ENCODE measurements at places on chromosomes 13 and 19.

DNA sequence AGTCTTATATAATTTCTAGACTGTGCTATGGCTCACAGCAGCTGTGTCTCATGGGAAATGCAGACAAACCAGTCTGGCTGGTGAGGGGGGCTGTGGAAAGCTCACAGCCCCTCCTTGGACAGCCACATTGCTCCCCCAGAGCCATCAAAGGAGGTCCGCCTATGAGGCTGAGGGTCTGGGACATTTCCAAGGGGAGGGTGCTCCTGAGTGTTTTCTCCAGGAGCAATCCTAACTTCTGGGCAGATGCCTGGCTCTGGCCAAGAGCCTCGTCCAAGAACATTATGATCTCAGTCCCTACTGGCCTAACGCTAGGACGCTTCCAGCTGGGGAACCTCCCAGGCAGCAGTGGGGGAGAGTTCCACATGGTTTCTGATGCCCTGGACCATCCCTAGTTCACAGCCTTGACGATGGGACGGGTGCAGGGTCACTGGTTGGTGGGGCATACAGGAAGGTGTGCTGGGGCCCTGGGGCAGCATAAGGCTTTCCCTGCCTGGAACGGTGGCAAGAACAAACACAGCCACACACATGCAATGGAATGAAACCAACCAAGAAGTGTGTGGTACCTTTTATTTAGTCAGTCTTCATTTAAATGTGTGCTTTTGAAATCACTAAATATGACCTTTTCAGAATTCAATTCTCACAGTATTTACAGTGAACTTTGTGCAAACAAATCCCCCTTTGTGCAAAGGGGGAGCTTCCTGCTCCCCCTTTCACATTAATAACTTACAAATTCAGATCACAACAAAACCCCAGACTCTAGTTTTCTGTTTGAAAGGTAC lies 60.6 kb downstream of the CDADC1 start:
- DNase-seq: no peak

GRCh38 chr19:49362048-49362928 lies at the start of gene TEAD2:
Gene TEAD2, minus strand, starts transcription at chr19:49362416. Its CDS starts 2,341 bp downstream, at chr19:49360075.
- no peak for DNase-seq

- DNase-seq: no peak
Measured at GRCh38 chr19:10712754-10713153, 5.1 kb upstream of the DNM2 start.

DNA sequence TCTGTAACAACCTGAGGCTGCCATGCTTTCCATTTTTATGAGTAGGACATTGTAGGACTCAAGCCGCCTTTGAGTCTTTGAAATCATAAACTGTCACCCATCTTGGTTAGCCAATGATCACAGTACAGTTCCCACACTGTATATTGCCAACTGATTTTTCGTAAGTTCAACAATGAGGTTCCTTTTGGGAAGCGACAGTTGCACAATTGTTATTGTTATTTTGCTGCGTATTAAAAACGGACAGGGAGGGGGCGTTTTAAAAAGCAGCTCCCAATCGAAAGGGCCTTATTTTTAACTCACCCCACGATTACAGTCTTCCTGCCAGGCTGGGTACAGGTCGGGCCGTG lies 601 bp downstream of the SLC46A3 start:
- DNase-seq: no peak

DNA sequence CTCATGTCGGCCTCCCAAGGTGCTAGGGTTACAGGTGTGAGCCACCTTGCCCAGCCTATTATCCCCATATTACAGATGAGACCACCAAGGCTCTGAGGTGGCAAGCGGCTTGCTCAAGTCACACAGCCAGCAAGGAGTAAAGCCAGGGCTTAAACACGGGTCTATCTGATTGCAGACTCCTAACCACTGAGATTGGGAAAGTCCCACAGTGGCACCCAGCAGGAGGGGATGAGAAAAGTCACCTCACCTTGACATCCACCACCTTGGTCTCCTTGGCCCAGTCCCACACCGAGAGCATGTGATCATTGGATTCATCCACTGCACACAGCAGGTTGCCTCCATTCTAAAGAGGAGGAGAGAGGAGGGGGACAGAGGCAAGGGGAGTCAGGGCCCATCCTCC lies 9.5 kb downstream of the EML2 start:
- no peak for DNase-seq

DNA sequence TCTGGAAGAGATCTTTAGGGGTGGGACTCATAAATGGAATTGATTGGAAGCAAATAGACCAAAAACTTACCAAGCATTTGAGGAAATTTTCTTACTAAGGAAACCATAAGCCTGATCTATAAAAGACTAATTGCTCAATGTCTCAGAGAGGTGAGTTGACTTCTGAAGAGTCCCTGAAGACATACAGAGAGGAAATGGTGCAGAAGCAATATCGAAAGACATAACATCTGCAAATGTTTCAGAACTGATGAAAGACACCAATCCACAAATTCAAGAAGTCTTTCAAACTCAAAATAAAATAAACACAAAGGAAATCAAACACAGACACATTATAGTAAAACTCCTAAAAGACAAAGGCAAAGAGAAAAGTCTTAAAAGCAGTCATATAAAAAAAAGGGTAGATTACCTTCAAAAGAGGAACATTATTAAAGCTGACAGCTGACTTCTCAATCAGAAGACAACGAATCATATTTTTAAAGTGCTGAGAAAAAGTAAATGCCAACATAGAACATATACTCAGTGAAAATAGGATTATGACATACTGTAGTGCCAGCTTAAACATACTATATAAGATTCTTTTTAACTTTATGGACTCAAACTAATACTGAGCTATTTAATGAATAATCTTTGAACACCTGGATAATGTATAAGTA lies 45.4 kb upstream of the CALM3 start:
- DNase-seq: no peak

GRCh38 chr19:7560255-7560654 lies 24.7 kb downstream of the PNPLA6 start:
- DNase-seq: no peak

DNA sequence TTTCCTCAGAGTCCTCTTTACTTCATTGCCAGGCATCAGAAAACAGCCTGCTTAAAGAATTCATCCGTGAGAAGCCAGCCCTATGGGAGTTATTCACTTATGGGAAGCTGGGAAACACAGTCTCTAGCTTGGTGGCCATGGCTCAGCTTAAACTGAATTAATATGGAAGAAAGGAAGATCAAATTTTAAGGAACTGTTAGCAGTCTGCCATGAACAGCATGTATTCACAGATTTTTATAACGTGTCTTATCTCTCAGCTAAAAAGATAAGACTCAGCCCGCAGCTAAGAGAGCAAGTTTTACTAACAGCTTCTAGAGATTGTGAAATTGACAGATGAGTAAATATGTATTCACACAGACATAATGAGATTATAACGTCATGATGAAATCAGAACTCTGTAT lies 253.7 kb upstream of the RXFP2 start:
- DNase-seq: no peak

GRCh38 chr19:30088567-30088966 lies 146.5 kb downstream of the URI1 start:
- DNase-seq: no peak

DNA sequence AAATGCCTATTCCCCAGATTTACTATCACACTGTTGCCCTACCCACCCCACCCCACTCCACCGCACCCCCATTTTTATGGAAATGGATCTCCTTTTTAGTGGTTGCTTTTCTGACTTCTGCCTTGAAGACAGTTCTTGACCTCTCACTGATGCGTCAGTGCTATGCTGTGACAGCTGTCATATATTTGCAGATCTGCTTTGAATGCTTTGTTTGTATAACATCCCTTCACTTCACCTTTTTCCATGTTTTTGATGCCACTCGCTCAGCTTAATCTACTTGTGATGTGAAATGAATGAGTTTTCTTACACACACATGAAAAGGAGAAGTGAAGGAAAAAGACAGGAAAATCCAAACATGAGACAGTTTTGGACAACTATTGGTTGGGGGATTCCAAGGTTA lies 731.0 kb downstream of the SLITRK6 start:
- DNase-seq: no peak

DNA sequence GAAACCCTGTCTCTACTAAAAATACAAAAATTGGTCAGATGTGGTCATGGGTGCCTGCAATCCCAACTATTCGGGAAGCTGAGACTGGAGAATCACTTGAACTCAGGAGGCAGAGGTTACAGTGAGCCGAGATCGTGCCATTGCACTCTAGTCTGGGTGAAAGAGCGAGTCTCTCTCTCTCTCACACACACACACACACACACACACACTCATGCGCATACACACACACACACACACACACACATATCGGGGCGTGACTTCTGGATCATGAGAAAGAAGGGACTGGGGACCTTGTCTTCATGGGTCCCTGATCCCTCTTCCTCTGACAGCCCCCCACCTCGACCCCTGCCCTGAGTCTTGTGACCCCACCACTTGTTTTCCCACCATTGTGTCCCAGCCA lies 11.8 kb upstream of the SDHAF1 start:
- no peak for DNase-seq

- no peak for DNase-seq
Measured at GRCh38 chr13:31731921-31732320, 7.4 kb upstream of the RXFP2 start.

- DNase-seq: no peak
Measured at GRCh38 chr13:77745784-77746183, 48.3 kb downstream of the SLAIN1 start.

DNA sequence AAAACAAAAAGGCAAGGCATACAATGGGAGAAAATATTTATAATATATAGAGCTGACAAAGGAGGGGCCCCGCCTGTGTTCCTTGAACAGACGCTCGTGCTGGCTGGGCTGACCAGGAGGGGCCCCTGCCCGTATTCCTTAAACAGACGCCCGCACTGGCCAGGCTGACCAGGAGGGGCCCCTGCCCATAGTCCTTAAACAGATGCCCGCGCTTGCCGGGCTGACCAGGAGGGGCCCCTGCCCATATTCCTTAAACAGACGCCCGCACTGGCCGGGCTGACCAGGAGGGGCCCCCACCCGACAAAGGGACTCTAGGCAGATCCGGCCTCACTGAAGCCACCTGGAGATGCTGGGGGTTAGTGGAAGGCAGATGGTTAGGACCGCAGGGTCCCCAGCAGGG lies 9.3 kb downstream of the ADPRHL1 start:
- DNase-seq: no peak

- no peak for DNase-seq
Measured at GRCh38 chr13:28872427-28873176, 52.5 kb downstream of the MTUS2 start.

- no peak for DNase-seq
Measured at GRCh38 chr13:61286148-61286745, 129.4 kb downstream of the PCDH20 start.

GRCh38 chr19:15241259-15241910 lies 9.1 kb upstream of the EPHX3 start:
- DNase-seq: no peak

GRCh38 chr13:75723901-75724300 lies 87.8 kb downstream of the LMO7 start:
- no peak for DNase-seq

- DNase-seq: peak; percentile 78
Measured at GRCh38 chr13:52194184-52194868, 34.9 kb upstream of the NEK3 start.

DNA sequence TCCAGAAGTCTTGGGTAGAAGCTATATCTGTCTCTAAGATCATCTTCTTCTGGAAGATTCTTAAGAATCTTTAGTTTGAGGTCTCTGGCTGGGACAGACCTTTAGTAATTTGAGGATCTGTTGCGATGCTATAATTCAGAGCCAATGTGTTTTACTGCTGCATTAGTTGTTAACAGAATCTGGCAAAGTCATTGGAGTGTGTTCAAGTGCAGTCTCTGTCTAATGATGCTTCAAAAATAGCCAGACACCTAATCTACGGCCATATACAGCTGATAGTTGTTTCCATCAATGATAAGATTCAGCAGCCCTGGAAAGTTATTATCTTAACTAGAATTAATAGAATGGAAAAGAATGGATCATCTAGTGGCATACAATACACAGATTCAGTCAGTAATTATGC lies 72.6 kb downstream of the CDK8 start:
- no peak for DNase-seq

- DNase-seq: no peak
Measured at GRCh38 chr19:8446061-8446709, 1.4 kb downstream of the HNRNPM start.

- no peak for DNase-seq
Measured at GRCh38 chr13:100506600-100507422, 81.8 kb downstream of the GGACT start.

DNA sequence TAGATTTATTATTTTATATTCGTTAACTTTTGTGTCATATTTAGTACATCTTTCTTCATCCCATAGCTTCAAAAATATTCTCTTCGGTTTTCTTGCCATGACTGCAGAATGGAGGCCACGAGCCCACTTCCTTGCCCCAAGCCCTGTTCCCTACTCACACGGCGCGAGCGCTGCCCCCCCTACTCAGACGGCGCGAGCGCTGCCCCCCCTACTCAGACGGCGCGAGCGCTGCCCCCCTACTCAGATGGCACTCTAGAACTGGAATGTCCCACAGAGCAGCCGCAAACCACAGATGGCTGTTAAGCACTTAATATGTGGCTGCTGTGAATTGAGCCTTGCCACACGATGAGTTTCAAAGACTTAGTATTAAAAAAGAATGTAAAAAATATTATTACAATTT lies 102.2 kb upstream of the PEG3 start:
- no peak for DNase-seq

DNA sequence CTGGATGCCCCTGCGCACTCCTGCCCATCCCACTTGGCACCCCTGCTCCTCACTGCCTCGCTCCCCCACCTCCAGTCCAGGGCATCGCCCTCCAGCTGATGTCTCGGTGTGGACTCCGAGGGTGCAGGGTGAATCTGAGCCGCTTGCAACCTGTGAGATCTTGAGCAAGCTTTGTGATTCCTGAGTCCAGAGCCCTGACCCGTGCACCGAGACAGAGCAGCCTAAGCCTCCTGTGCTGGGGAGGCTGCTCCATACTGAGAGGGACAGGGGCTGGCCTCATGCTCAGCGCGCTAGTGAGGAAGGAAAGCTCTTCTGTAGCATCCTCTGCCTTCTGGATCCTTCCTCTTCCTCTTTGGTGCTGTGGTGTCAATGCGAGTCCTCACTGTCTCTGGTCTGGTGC lies 116.0 kb downstream of the TEX29 start:
- DNase-seq: no peak

GRCh38 chr13:30346153-30346788 lies 38.9 kb upstream of the KATNAL1 start:
- DNase-seq: no peak

DNA sequence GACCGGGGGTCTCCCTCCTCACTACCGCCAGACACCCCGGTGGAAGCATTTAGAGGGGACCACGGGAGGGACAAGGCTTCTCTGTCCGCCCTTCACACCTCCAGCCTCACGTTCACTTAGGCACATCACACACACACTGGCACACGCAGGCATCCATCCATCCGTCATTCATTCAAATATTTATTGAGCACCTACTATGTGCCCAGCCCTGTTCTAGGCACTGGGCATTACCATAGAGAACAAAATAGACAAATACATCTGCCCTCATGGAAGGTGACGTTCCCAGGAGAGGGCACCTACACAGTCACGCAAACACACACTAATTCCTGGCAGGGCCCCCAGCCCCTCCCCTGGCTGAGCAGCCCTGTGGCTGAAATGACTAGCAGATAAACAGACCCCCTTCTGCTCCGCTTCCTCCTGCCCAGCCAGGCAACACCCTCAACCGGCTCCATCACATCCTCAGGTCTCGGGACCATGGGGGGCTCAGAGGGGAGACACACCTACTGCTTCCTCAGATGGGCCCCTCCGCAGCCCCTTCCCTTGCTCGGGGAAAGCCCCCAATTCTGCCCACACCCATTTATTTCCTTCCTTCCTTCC lies 3.7 kb upstream of the NOP53 start:
- DNase-seq: no peak

GRCh38 chr13:105787632-105788031 lies 747.8 kb downstream of the EFNB2 start:
- DNase-seq: no peak

GRCh38 chr13:50921706-50922105 lies 12.1 kb downstream of the RNASEH2B start:
- DNase-seq: no peak
